ENCODE measurements at places on chromosomes 4 and X.

- DNase-seq = no peak
Observed at GRCh38 chr4:41256131-41256739, 493 bp upstream of the UCHL1 start.

DNA sequence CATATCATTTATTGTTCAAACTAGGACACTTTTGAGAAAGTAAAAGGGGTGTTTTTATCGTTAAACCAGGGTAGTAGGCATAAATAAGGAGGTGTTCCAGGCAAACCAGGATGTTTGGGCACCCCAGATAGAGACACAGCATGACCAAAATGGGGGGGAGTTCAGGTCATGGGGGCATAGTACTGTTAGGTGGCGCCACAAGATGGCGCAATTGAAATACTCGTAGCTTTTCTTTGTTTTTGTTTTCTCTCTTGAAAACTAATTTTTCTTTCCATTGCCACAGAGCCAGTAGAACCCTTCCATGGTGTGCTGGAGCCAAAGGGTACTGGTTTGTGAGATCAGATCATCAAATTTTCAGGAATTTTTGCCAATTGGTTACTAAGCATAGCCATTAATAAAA is 283.4 kb downstream of the BCOR start:
- DNase-seq = peak; percentile 52

DNA sequence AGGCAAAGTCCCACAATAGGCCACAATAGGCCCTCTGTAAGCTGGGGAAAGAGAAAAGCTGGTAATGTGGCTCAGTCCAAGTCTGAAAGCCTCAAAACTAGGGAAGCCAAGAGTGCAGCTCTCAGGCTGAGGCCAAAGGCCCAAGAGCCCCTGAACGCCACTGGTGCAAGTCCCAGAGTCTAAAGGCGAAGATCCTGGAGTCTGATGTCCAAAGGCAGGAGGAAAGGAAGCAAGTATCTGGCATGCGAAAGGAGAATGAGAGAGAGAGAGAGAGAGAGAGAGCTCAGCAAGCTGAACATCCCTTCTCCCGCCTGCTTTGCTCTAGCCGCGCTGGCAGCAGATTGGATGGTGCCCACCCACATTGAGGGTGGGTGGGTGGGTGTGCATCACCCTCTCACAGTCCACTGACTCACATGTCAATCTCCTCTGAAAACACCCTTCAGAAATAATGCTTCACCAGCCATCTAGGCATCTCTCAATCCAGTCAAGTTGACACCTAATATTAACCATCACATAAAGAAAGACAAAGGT is 30.9 kb upstream of the ELF2 start:
- DNase-seq = no peak

DNA sequence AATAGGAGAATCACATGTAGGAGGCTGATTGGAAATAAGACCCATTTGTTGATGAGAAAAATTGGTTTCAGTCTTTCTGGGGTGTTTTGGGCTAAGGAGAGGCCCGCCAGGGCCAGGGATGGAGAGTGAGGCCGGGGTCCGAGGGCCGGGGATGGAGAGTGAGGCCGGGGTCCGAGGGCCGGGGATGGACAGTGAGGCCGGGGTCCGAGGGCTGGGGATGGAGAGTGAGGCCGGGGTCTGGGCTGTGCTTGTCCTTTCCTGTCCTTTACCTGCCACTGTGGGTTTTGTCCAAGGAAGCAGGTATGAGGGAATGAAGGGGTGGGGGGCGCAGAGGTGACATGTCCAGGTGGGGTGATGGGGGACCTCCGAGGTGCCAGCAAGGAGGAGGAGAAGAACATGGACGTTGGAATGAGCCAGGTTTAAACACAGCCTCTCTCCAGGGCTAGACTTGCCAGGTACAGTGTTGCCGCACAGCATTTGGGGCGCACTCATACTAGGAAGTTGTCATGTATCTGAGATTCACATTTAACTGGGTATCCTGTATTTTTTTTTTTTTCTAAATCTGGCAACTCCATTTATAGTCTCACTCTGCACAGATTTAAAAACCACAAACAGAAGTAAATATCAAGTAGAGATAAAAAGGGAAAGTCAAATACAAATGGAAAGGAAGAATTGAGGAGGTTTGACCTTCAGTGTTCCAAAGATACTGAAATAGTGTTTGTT is 8.8 kb downstream of the RGS12 start:
- DNase-seq = no peak

GRCh38 chrX:131987252-131987651 is 35.9 kb upstream of the STK26 start:
- peak; percentile 46 for DNase-seq

DNA sequence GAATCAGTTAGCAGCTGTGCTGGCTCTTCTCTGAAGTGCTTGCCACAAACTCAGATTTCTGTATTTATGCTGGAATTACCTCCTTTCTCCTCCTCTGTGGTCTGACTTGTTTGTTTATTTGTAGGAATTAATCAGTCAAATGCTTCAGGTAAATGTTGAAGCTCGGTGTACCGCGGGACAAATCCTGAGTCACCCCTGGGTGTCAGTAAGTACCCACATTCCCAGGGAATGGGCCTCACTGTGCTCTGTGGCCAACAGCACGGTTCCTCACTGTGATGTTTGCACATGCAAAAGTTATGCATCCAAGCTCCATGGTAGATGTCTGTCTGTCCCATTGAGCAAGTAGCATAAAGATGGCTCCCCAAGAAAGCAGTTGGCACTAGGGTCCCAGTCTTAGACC is 169.9 kb downstream of the DCLK2 start:
- no peak for DNase-seq

GRCh38 chrX:19334945-19335626 is 8.6 kb upstream of the PDHA1 start:
- peak; percentile 72 for DNase-seq

DNA sequence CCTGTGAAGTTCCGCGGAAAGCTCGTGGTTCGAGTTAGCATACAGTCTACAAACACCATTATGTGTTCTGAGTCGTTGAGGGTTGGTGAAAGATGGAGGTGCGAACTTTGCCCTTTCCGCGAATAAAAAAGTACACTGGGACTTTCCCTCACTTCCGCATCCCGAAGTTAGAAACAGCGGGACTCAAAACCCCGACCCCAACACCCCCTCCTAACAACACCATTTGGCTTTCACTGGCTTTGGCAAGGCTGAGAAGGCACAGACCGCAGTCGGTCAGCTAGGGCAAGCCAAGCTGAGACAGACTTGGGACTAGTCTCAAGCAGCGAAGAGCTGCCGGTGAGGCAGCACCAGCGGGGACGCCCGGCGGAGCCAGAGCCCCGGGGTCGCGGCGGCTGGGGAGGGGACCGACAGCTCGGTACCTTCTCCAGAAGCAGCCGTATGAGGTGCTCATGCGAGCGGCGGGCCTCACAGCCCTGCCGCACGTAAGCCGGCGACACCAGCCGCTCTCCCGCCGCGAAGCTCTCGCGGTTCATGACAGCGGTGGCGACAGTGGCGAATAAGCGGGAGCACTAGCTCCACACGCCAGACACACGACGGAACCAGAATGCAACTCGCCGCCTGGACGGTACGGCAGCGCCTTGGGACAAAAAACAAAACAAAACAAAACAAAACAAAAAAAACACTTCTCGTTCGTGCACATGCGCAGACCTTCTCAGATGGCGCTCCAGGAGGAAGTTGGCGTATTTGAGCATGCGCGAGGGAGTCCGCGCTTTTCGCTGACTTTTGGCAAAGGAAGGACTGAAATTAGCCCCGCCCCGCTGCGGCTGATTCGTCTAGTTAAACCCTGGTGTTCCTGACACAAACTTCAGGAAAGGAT is at the start of gene SEPSECS:
Gene SEPSECS (minus strand): TSS at position 613 of the 877 bp plus-strand sequence. CDS start 80 bp downstream, at position 533.
- peak; percentile 99 for DNase-seq

DNA sequence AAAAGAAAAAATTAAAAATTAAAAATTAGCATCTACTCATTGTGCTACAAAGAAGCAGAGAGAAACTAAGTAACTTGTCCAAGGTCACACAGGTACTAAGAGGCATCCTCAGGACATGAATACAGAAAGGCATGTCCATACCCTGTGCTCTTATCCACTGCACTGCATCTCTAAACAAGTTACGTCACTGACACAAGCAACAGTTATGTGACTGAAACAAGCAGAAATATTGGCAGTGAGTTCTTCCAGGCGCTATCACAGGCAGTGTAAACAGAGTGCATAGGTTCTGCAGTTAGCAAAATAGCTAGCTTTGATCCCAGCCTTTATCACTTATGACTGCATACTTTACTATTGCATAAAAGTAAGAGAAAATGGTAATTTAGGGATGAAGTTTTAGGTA is 7.9 kb downstream of the VEGFC start:
- no peak for DNase-seq
